ENCODE measurements at places on chromosomes 12 and 14.
A peak's percentile ranks its signal among the peaks of the same experiment; 100 is the strongest.

DNA sequence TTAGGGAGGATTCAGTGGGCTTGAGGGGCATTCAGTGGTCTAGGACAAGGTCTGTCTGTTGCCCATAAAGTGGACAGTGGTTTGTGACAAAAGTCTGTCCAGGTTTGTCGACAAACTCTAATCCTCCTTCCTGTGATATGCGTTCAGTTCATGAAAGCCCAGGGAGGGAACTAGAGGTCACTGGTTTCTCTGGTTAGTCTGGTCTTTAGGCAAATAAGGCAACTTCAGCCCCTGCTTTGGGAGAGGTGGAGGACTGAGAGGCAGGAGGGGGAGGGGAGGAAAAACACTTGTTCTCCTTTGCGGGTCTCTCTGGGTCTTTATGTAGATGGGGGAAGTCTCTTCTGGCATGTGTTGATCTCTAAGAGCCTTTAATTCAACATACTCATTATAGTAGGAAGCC is 235.1 kb upstream of the PWP1 start:
- DNase-seq = no peak

DNA sequence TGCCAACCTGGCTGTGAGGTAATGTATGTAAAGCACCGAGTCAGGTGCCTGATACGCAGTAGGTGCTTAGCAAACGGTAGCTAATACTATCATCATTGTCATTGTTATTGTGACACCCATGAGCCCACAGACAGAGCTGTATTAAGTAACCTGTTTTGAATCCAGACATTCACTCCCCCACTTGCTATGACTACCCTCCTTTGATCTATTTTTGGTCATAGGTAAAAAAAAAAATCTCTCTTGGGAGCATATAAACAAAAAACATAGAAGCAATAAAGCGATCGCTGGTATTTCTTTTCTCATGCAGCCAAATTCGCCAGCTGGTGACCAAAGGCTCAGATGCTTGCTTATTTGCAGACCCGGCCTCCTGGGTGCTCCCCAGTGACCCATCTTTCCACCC is 330.2 kb downstream of the DPF3 start:
- no peak for DNase-seq

DNA sequence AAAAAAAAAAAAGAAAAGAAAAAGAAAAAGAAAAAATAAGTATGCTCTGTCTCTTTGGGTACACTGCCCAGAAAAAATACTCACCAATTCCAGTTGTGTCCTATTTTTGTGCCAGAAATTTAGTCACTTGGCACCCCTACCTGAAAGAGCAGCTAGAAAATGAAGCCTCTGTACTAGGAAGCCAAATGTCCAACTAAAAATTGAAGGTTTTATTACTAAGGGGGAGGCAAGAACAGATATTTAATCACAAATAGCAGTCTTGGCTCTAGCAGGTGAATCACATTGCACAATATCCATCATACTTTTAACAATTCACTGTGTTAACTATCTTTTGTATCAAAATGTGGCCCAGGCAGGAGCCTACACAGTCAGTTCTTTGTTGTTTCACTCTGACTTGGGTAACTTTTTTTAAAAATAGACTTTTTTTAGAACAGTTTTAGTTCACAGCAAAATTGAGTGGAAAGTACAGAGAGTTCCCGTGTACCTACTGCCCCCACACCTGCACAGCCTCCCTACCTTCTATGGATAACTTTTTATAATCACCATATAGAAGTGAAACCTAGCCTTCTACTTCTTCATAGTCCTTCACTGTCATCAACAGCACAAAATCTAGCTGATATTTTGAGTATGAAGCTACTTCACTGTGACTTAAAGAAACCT is 87.1 kb upstream of the ATF7IP start:
- no peak for DNase-seq

GRCh38 chr12:119669744-119670472 is 2.0 kb downstream of the PRKAB1 start:
- DNase-seq = no peak

DNA sequence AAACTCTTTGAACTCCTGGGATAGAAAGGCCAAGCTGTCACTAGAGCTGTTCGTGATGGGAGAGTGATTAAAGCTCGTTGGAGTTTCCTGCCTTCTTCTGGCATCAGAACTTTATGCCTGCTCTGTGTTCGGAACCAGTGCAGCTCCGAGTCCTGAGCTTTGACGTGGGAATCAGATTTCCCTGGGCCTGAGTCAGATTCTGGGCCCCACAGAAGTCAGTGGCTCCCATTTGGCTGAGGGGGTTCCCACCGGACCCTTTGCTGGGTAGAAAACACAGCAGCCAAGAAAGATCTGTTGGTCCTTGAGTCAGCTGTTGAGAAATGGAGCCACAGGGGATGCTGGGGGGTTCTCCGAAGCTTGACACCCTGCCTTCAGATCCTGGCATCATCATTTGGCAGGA is 238.0 kb downstream of the CHST11 start:
- no peak for DNase-seq

DNA sequence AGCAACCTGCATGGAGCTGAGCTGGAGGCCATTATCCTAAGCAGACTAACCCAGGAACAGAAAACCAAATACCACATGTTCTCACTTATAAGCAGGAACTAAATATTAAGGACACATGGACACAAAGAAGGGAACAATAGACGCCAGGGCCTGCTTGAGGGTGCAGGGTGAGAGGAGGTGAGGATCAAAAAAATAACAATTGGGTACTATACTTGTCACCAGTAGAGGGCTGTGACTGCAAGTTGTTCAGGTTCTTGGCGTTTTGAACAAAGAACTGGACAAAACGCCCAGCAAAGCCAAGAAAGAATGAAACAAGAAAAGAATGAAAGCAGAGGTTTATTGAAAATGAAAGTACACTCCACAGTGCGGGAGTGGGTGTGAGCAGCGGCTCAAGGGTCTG is 208.5 kb upstream of the NEDD1 start:
- no peak for DNase-seq

DNA sequence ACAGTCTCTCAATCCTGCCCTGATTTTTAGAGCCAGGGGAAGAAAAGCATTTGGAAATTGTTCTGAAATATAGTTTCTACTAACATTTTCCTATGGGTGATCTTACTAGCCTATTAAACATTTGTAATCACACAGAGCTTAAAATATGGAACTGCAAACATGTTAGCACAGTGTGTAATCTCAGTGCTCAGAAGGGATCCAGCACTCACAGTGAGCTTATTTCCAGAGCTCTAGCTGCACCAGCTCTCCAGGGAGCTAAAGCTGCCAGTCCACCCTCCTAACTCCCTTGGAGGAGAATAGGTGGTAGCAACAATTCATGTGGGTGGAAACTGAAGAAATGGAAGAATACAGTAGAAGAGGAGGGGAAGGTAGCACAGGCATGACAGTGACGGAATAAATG is 64.9 kb upstream of the SYT1 start:
- DNase-seq = no peak

- no peak for DNase-seq
Observed at GRCh38 chr12:51891843-51892242, 3.9 kb downstream of the ANKRD33 start.

DNA sequence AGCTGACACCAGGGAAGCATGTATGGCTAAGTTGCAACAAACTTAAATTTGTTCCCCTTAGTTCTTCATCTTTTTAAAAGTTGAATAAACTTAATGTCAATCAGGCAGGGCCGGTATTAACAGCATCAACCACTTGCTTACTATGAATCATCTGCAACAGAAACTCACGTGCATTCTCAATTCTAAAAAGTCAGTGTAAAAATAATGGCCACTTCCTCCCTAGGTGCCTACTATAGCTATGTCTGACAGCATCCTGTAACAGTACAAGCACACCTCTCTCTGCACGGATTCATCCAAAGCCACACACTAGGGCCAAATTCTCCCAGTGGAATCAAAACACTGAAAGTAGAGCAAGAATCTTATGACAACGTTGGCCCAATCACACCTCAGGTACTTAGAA is 48.6 kb downstream of the PPP1R36 start:
- no peak for DNase-seq

DNA sequence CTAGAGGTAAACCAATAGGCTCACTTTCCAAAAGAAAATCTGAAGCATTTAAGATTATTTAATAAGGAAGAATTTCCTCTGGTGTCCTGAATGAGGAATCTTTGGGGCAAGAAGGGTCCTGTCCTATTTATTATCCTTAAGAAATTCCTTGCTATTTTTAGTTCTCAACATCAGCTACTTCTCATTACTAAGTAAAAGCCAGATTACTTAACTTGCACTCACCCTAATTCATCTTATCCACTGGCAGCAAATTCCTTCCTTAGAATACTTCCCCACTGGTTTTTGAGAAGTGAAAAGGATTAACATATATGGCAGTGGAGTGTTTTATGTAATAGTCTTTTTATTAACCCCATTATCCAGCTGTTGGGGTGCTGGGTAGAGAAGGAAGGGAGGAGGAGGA is 767.7 kb downstream of the DIO2 start:
- DNase-seq = no peak

DNA sequence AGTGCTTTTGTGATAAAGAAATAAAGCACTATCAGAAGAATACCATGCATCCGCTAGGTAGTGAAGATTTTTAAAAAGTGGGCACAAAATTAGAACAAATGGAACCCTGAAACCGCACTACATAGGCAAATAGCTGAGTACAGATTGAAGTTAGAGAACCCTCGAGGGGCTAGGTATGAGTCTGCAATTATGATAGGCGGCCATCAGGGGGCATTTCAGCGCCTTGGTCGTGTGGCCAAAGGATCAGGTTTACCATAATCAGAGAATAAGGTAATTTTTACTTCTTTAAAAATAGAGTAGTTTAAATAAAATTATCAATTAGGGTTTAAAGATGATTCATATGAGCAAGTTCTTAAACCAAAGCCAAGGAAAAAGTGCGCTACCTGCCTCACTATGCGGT is 129.8 kb downstream of the TMX1 start:
- no peak for DNase-seq

DNA sequence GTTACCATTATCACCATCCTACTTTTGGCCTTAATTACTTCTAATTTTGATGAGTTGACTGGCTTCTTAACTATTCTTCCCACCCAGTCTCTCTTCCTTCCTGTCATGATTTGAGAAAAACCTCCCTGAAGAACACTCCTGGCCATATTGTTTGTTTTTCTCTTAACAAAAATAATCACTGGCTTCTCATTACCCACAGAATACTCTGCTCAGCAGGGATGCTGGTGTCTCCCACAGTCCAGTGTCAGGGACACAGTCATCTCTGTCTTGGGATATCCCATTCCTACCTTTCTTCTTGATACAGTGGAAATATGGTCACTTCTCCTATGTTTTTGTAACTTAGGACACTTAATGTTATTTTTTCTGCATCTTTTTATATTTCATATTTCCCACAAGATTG is 103.7 kb downstream of the SRGAP1 start:
- no peak for DNase-seq

- DNase-seq = no peak
Observed at GRCh38 chr12:124862768-124863415, 772 bp downstream of the SCARB1 start.

GRCh38 chr14:92651758-92652406 is 96.5 kb downstream of the LGMN start:
- DNase-seq = peak; percentile 52

GRCh38 chr14:74401504-74402241 is 24.3 kb downstream of the SYNDIG1L start:
- peak; percentile 65 for DNase-seq

- DNase-seq = no peak
Observed at GRCh38 chr12:104516821-104517220, 60.1 kb downstream of the CHST11 start.

- DNase-seq = no peak
Observed at GRCh38 chr14:101234244-101234937, 326.9 kb upstream of the DIO3 start.

GRCh38 chr14:64775081-64775777 is 71.0 kb downstream of the PLEKHG3 start:
- DNase-seq = no peak

DNA sequence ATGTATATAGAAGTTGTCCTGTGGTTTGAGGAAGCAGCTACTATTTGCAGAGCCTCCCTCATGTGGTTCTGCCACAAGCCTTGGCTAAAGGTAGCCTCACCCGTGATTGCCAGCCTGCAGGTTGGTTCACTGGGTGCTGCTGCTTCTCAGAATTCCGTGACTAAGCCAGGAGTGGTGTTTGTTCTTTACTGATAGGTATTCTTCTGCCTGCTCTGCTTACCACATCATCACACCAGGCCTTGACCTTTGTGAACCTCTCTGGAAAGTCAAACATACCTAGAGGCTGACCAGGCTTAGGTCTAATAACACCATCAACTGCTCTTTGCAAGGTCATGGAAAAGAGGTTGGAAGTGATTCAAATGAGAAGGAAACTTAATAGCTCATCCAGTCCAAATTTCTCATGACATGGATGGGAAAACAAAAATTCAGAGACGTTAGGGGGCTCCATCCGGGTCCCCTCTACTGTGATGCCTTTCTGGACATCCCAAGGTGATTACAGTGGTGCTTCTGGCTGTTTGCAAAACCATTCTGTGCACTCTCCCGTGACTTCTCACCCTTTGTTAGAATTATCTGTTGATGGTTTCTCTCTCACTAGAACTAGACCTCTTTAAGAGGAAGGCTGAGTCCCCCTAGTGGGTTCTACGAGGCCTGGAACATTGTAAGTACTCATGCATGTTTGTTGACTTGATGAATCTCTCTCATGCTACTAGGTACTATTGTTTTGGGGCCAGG is 8.5 kb upstream of the SOCS2 start:
- no peak for DNase-seq

DNA sequence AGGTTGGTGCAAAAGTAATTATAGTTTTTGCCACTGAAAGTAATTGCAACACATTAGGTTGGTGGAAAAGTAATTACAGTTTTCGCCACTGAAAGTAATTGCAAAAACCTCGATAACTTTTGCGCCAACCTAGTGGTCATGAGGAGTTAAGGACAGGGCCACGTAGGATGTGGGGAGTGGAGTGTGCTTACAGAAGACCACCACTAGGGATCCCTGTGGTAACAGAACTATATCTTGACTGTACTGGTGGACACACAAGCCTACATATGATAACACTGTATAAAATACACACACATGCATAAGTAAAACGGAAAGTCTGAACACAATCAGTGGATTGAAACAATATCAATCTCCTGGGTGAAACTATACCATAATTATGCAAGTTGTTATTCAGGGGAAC is 187.4 kb upstream of the ABCD2 start:
- no peak for DNase-seq

DNA sequence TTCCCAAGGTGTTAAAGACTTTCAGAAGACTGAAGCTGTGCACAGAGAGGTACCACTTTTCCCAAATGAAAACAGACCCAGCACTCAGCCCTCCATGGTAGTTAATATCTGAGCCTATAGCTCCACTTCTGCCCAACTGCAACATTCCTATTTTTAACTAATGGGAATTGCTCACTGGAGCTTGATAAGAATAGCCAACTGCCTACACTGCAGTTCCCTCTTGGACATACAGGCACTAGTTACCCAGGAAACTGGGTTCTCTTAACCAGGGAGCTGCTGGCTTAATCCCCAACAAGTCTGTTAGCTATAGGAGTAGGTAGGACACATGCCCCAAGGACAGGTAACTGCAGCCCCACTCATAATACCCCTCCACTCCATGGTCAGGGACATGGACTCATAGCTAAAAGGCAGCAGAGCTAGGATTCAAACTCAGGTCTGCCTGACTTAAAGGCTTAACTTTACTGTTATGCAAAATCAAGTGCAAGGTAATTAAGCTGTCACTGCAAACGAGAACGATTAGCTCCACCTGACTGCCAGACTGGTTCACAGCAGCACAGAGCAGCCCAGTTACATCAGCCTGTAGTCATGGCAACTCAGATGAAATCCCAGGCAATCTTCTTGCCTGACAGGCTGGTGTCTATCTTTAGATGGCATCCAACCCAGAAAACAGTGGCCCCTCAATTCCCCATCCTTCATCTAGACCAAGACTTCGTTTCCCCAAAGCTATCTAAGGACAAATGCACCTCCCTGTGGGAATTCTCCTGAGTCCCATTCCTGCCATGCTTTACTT is 77.1 kb upstream of the ACTN1 start:
- DNase-seq = peak; percentile 5

- no peak for DNase-seq
Observed at GRCh38 chr12:106123551-106124081, 15.1 kb downstream of the NUAK1 start.
